ENCODE measurements at places on chromosomes 1 and 21.

GRCh38 chr1:218969006-218969405 is 204.7 kb upstream of the LYPLAL1 start:
- no peak for DNase-seq

DNA sequence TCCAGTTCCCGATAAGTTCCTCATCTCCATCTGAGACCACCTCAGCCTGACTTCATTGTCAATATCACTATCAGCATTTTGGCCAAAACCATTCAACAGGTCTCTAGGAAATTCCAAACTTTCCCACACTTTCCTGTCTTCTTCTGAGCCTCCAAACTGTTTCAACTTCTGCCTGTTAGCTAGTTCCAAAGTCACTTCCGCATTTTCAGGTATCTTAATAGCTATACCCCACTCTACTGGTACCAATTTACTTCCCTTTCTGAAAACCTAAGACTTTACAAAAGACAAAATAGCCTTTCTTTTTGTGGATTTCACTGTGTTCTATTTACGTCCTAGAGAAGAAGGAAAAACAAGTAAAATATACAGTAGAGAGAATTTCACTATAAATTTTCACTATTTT is 147.0 kb upstream of the FMN2 start:
- DNase-seq = no peak

- DNase-seq = no peak
Observed at GRCh38 chr1:78627321-78627720, 7.1 kb downstream of the IFI44L start.

DNA sequence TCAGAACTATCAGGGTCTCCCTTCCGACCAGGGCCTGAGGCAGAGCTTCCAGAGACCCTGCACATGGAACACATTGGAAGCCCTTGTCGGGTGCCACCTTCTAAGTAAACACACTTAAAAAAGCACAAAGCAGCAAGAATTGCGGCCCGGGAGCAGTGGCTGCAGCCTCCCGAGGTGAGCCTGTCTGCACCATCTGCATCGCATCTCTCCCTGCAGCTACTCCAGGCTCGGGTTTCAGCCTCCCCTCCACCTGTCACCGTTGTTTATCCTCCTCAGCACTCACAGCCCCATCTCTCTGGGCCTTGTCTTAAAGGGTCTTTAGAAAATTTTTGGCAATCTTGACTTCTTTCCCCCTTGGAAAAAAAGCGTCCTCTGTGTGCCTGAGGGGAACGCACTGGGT is 95.1 kb upstream of the ARHGEF16 start:
- no peak for DNase-seq

DNA sequence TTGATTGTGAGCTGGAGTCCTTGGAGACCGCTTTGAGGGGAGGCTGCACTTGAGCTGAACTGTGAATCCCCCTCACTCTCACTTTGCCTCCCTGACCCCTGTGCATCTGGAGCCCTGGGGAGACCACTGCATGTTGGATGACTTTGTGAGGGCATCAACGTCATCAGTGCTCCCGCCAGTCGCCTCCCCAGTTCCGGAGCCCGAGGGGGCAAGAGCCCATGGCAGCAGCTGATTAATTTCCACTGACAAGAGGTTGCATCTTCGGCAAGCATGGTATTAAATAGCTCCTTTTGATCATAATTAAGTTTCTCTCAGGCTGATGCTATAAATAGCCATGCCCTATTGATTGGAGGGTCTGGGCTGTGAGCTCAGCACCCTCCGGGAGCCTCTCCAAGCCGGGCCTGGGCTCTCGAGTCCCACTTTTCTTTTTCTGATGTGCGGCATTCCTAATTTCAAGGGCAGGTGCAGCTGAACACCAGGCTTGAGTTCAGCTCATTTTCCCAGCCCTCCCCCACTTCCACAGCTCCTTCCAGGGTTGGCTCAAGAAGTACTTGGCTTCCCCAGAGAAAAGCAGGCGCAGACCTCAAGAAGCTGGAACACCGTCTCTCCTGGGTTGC is 33.2 kb downstream of the KCND3 start:
- DNase-seq = no peak

DNA sequence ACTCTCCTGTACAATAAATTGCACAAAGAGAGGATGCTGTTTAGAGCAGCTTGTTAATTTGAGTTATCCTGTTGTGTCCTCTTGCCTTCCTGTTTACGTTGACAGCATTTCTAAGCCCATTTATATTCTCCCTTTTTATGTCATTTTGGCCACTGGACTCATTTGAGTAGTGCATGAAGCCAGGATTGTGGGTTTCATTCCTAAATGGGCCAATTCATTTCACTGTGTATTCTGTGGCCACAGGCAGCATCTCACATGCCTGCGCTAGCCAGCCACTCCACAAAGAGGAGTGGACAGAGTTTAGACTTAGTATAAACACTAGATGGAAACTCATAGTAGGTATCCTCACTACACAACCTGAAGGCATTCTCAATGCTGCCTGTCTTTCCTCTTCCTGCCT is 73.4 kb downstream of the DTL start:
- DNase-seq = no peak

- DNase-seq = no peak
Observed at GRCh38 chr1:194833111-194833510, 1646.7 kb upstream of the B3GALT2 start.

DNA sequence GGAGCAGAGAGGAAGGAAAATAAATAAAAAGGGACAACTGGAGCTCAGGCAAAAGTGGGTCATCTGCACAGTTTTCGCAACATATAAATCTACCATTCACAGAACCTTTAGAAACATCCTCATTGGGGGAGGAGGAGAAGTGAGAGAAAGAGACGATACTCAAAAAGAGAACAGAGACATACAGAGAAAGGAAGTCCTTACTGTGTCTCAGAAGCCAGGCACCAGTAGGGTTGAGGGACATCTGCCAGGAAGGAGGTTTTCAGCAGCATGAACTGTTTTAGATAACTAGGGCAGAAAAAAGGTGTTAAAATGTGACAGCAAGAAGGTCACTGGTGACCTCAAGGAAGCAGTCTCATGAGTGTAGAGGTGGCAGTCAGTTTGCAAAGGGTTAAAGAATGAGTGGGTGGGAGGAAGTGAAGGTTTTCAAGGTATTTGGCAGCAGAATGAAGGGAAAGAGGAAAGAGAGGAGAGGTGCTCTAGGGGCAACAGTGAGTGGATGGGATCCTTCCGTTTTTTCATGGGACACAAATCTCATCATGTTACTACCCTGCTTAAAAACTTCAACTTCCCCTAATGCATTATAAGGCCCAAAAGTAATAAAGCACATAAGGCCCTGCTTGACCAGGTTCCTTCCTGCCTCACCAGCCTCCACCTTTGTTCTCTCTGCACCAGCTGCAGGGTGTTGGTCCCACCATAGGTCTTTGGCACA is 9.5 kb downstream of the JAK1 start:
- no peak for DNase-seq

- no peak for DNase-seq
Observed at GRCh38 chr1:234775477-234776246, 165.7 kb upstream of the IRF2BP2 start.

- no peak for DNase-seq
Observed at GRCh38 chr1:206049293-206049692, 3.7 kb upstream of the RHEX start.

DNA sequence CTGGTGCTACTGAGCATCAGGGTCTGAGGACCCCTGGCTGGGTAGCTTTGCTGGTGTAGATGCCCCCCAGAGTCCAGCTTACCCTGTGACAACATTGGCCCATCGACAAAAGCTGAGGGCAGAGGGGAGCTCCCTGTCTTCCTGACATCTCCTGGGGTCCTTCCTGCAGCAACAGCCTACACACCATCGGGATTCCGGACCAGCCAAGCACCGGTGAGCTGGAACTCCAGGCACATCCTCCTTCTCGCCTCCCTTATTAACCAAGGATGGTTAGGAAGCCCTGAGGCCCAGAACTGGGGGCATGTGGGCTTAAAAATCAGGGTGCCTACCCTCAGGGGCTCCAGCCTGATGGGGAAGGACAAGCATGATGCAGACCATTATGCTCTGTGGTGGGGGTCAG is 658.0 kb downstream of the PTPRU start:
- no peak for DNase-seq

DNA sequence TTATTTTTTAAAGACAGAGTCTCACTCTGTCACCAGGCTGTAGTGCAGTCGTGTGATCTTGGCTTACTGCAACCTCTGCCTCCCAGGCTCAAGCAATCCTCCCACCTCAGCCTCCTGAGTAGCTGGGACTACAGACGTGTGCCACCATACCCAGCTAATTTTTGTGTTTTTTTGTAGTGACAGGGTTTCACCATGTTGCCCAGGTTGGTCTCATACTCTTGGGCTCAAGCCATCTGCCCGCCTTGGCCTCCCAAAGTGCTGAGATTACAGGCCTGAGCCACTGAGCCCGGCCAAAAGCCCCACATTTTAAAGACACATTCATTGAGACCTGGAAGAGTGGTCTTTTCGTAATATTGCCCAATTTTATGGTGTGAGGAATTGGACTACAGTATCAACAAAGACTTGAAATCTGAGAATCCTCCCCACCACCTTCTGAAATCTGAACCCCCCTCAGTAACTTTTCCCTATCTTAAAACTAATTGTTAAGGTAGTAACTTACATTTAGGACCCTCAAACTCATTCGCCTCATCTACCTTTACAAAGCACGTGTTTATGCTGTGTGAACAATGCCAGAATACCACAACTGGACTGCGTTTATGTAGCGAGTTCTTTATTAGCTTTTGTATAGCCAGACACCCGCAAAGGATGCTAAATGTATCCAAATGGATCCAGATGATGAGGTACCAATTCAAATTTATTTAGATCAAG is 2.7 kb downstream of the ERRFI1 start:
- no peak for DNase-seq

DNA sequence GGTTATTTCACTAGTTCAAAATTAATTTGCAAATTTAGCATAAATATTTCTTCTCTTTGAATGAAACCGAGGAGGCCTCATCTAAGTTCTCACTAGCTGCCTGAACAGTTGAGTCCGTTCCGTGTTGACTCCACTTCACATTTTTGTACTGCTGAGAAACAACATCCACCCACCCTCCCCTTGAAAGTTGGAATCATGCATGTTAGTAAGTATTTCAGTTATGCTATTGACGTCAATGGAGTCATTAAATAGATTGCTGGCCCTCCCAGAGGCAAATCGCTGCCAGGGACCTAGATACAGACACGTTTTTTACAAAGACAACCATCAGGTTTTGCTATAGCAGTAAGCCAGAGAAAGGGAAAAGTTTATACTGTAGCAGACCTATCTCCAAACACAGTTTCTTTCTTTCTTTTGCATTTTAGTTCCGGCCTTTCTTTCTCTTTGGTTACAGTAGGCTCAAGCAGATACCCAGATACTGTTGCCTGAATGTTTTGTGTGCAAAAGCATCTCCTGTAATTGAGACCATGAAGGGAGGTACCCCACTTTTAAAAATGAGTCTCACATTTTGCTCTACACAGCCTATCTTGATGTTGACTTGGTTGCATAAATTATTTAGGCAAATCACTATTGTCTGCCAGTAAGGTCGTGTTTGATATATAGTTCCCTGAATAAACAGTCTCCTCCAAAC is 262.6 kb upstream of the SGIP1 start:
- no peak for DNase-seq

GRCh38 chr1:219422811-219423598 is 189.9 kb downstream of the ZC3H11B start:
- DNase-seq = no peak

DNA sequence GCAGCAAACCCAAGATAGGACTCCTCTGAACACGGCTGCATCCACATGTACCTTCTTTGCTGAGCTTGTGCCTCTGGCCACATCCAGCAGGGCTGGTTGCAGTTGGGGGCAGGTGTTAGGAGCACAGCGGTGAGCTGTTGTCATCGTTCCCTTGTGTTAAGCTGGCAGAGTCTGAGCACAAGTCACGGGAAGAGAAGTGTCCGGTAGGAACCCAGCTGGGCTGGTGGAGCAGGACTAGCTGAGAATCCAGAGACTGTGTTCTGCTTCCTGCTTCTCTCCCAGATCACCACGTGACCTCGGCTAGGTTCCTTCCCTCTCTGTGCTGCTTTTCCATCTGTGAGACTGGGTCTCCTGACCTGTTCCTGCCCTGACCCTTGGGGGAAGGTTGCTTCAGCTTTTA is 105.1 kb downstream of the PCBP3 start:
- no peak for DNase-seq

- no peak for DNase-seq
Observed at GRCh38 chr1:160166166-160166868, 14.9 kb downstream of the ATP1A4 start.

DNA sequence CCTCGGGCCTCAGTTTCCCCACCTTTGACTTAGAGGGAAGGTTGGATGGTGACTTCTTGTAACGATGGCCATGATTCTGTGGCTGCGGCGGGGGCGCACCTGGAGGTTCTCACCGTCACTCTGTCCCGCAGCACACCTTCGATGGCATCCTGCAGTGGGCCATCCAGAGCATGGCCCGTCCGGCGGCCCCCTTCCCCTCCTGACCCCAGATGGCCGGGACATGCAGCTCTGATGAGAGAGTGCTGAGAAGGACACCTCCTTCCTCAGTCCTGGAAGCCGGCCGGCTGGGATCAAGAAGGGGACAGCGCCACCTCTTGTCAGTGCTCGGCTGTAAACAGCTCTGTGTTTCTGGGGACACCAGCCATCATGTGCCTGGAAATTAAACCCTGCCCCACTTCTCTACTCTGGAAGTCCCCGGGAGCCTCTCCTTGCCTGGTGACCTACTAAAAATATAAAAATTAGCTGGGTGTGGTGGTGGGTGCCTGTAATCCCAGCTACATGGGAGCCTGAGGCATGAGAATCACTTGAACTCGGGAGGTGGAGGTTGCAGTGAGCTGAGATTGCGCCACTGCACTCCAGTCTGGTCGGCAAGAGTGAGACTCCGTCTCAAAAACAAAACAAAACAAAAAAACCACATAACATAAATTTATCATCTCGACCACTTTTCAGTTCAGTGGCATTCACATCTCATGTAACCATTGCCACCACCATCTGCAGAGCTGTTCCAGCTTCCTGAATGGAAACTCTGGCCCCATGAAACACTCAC is 2.1 kb upstream of the PFKL start:
- peak; percentile 25 for DNase-seq

DNA sequence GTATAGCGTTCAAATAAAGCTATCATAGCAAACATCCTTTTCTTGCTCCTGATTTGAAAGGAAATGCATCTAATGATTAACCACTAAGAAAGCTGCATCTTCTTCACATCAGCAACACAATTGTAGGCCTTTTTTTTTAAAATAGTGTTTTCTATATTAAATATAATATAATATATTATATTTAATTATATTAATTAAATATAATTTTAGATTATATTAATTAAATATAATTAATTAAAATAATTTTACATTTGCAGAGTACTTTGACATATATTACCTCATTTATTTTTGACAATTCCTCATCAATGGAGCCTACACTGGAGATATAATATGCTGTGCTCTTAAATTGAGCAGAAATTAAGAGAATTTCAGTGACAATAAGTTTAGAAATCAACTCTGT is 193.0 kb downstream of the GPR52 start:
- DNase-seq = no peak

DNA sequence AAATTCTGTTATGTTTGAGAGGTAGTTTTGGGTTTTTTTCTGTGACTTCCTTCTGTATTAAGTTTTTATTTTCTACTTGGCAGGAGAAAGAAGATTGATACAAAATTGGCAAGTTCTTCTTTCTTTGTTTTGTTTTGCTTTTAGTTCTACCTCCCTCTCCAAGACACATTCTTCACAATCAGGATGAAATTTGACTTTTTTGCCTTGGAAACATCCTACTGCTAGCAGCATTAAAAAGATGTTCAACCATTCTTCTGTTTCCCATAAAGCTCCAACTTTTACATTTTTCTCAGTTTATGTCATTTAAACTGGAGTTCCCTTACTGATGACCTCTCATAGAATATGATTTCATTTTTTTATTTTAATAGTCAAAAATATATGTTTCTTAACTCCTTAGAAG is 234.8 kb downstream of the NCAM2 start:
- DNase-seq = no peak

GRCh38 chr1:169468982-169469381 is 16.8 kb downstream of the SLC19A2 start:
- DNase-seq = no peak

- DNase-seq = no peak
Observed at GRCh38 chr1:56872597-56872996, 18.0 kb downstream of the C8A start.

Data from activated CD4-positive, CD25-positive, alpha-beta regulatory T cell (primary cell).